Activated T-cell treated with anti-CD3 and anti-CD28 coated beads for 24 hours (primary cell): ENCODE measurements at places on chromosomes 1 and 21.

- DNase-seq, result no peak
These were observed 109.9 kb downstream of the IGSF21 start for GRCh38 chr1:18217398-18218043.

- no peak for DNase-seq
These were observed 33.9 kb upstream of the PDC start for GRCh38 chr1:186494832-186495271.

GRCh38 chr1:9676815-9677393 lies 25.4 kb downstream of the PIK3CD start:
- DNase-seq, result no peak

GRCh38 chr1:157194731-157195520 lies 56.7 kb upstream of the ETV3 start:
- DNase-seq, result no peak

DNA sequence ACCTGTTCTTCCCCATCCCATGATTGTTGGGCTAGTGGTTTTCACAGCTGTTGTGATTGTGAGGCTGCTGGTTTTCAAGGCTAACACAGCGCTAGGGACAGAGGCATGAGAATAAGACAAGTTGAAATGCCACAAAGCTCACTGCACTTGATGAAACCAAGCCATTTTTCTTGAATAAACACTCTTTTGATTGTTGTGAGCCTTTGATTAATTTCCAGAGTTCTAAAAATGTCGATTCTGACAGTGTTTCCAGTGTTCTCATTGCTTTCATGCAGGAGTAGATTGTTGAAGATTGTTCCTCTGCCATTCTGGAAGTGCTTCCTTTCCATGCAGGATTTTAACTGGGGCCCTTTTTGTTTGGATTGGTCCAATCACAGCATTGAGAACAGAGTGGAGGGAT lies 134.9 kb upstream of the GRIK3 start:
- no peak for DNase-seq

GRCh38 chr1:217673387-217673786 lies 42.2 kb downstream of the SPATA17 start:
- no peak for DNase-seq
